ENCODE measurements at places on chromosomes 11 and 22. TPM values are rescaled to one million over a fixed set of nuclear protein-coding genes. Genes with fewer than 3 reads are reported as not detected.

Gene GAL3ST3
- total RNA-seq: 0.14 TPM

Gene GRAP2
- not detected for total RNA-seq

Gene LINC01488
- total RNA-seq: not detected

Gene TRPC6
- 0.09 TPM for total RNA-seq

Gene MYBPC3
- total RNA-seq: not detected

Gene NLRP14
- 0.09 TPM for total RNA-seq

Gene PRRG4
- under 0.01 TPM for total RNA-seq

Gene HEPHL1
- 0.14 TPM for total RNA-seq

Gene APBB1
- total RNA-seq: 45.8 TPM

Gene FAM227A
- total RNA-seq: 1.6 TPM

Gene GLB1L2
- total RNA-seq: 0.18 TPM

Gene UCP3
- total RNA-seq: 0.55 TPM

Gene TMEM191C
- total RNA-seq: 0.71 TPM

Gene P4HA3
- total RNA-seq: 35.9 TPM

Gene ALDH3B2
- total RNA-seq: not detected

Gene CDCA5
- total RNA-seq: 1.2 TPM
